Activated CD8-positive, alpha-beta T cell treated with anti-CD3 and anti-CD28 coated beads for 36 hours (primary cell): ENCODE measurements at places on chromosomes 5 and 9.
A peak's percentile ranks its signal among the peaks of the same experiment; 100 is the strongest.

DNA sequence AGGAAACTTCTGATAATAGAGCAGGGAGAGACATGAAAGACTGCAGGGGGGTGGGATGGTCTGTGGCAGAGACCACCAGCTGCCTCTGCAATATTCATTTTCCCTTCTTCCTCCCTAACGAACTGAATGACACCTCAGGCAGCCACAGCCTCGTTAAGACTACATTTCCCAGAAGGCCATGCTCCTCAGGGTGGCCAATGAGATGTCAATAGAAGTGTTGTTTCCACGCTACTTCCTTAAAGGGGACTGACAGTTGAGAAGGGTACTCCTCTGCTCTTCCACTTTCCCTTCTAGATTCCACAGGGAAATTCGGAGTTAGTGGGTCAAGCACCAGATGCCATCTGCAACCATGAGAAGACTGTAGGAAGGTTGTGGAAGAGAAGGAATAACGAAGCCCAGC is 52.0 kb upstream of the DAPK1 start:
- peak; percentile 31 for DNase-seq
- no peak overlapping the region for H3K27ac ChIP-seq
- H3K27me3 ChIP-seq: no peaks in the 10 kb centered on the region
- H3K4me3 ChIP-seq: no peak overlapping the region

GRCh38 chr5:107067395-107067794 is 603.3 kb downstream of the EFNA5 start:
- H3K27me3 ChIP-seq: no peaks in the 10 kb centered on the region
- no peaks in the 10 kb centered on the region for H3K4me1 ChIP-seq

DNA sequence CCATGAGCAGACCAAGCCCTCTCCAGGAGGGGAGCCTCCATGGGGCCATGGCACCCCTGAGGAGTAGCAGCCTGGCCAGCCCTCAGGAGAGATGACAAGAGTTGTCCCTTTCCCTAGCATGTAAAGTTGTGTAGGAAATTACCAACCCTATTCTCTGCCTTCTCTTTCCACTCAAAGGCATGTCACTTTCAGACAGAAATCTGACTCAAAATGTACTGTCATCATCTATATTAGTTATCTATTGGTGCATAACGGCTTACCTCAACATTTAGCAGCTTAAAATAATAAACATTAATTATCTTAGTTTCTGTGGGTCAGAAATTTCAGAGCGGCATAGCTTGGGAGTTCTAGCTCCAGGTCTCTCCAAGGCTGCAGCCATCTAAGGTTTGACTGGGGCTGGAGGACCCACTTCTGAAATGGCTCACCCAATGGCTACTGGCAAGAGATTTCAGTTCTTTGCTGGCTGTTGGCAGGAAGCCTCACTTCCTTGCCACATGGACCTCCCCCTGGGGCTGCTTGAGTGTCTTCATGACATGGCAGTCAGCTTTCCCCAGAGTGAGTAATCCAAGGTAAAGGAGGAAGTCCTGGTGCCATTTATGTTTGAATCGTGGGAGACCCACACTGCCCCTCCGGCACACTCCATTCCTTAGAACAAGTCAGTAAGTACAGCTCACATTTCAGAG is 632.3 kb downstream of the CCDC171 start:
- H3K4me1 ChIP-seq: peaks cover 15% of the 10 kb centered on the region
- DNase-seq: no peak
- H3K27ac ChIP-seq: no peak overlapping the region
- H3K36me3 ChIP-seq: peaks cover 4% of the 10 kb centered on the region

DNA sequence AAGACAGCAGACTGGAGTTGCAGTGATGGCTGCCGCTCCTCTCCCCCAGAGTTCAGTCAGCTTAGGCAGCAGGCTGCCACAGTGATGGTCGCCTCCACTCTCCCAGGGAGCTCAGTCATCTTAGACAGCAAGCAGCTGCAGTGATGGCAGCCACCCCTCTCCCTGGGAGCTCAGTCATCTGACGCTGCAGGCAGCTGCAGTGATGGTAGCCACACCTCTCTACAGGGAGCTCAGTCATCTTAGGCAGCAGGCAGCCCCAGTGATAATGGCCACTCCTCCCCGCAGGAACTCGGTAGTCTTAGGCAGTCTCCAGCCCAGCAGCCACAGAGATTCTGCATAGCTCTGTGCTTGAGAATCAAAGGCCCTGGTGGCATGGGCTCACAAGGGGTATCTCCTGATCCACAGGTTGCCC is 582.7 kb downstream of the DTWD2 start:
- H3K27me3 ChIP-seq: no peaks in the 10 kb centered on the region
- no peak overlapping the region for H3K4me3 ChIP-seq
- H3K4me1 ChIP-seq: no peaks in the 10 kb centered on the region
- DNase-seq: no peak
- no peaks in the 10 kb centered on the region for H3K36me3 ChIP-seq

DNA sequence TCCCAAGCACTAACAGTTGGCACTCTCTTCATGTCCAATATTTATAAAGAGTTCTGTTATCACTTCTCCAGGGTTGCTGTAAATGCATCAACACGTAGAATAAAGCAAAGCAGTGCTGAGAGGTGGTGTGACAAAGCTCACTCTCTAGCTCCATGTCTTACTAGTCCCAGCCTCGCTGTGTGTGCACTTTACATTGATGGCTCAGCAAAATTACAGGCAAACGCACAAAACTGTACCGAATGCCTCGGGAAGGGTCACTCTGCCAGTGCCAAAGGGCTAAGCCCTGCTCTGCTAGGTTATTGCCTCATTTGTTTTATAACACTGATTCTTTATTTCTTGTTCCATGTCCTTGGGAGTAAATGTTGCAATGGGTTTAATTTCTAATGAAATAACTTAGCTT is 1005.9 kb upstream of the WWC1 start:
- DNase-seq: no peak
- H3K27ac ChIP-seq: no peak overlapping the region
- H3K4me3 ChIP-seq: no peak overlapping the region
- H3K27me3 ChIP-seq: no peaks in the 10 kb centered on the region

DNA sequence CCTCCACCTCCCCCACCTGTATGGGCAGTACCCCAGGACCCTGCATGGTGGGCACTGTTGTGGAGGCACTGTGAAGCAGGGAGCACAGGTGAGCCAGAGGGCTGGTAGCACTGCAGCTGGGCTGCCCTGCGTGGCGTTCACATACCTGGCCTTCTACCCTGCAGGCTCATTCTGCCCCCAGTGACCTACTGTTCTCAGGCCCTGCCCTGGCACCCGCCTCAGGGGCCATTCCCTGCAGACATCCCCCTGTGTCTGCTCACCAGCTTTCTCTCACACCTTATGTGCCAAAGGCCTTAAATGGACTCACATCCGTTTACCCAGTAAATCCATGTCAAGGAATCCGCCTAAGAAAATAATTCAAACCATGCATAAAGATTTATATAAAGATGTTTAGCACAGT is 196.5 kb downstream of the CRB2 start:
- H3K4me3 ChIP-seq: no peak overlapping the region
- H3K36me3 ChIP-seq: peaks cover 19% of the 10 kb centered on the region
- H3K27me3 ChIP-seq: no peaks in the 10 kb centered on the region
- DNase-seq: no peak
- no peak overlapping the region for H3K27ac ChIP-seq

DNA sequence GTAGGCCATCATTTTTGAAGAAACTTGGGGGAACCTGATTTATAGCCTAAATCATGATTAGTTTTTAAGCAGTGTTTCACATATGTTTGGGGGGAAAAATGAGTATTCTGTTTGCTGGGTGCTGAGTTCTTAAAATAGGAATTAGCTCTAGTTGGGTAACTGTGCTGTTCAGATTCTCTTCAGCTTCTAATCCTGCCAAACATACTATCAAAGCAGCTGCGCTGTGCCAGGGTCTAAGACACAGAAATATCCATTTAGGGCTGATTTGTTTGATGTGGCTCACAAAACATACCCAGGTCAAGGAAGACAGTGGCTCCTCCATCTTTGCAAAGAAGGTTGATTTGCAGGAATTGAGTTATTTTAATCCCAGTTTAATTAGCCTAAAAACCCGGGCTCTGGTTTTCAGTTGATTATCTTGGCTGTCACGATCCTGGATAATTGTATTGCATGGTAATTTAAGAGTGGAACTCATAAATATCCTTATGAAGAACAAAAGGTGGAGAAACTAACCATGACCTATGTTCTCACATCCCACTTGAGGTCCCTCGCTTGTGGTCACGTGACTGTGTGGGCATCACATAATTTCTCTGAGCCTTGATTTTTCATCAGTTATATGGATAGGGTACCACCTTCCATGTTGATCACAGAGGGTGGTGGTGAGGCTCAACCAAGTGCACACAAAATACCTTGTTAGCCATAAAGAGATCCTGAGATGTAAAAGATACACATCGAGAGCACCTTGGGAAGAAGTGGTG is 18.7 kb downstream of the CYFIP2 start:
- peak overlapping the region; percentile 34 for H3K27ac ChIP-seq
- peaks cover 71% of the 10 kb centered on the region for H3K36me3 ChIP-seq
- no peak for DNase-seq
- H3K4me1 ChIP-seq: peaks cover 87% of the 10 kb centered on the region
- no peaks in the 10 kb centered on the region for H3K27me3 ChIP-seq
- no peak overlapping the region for H3K4me3 ChIP-seq

- H3K4me3 ChIP-seq: no peak overlapping the region
- H3K27me3 ChIP-seq: no peaks in the 10 kb centered on the region
- H3K4me1 ChIP-seq: peaks cover 18% of the 10 kb centered on the region
- H3K36me3 ChIP-seq: no peaks in the 10 kb centered on the region
- no peak overlapping the region for H3K27ac ChIP-seq
Measured at GRCh38 chr9:38276771-38277439, 115.6 kb upstream of the ALDH1B1 start.

DNA sequence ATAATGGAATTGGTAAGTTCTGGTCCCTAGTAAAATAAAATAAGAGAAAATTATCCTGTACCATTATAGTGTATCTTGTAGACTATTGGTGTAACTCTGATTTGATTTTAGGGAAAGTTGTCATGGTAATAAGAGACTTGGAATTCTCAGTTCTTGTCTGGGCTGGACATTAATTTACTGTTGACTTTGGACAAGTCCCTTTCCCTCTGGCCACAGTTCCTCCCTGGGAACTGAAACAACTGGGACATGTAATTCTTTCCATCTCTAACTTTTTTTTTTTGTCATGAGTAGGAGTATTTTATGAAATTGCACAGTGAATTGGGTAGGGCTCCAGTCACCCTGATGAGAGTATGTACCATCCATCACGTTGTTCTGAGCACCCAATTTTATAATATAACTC is 15.0 kb downstream of the GLRA1 start:
- no peaks in the 10 kb centered on the region for H3K36me3 ChIP-seq
- H3K4me1 ChIP-seq: no peaks in the 10 kb centered on the region
- no peak for DNase-seq
- no peaks in the 10 kb centered on the region for H3K27me3 ChIP-seq
- no peak overlapping the region for H3K4me3 ChIP-seq
- no peak overlapping the region for H3K27ac ChIP-seq

- no peaks in the 10 kb centered on the region for H3K36me3 ChIP-seq
- H3K4me1 ChIP-seq: no peaks in the 10 kb centered on the region
- no peak overlapping the region for H3K4me3 ChIP-seq
Measured at GRCh38 chr9:3035579-3036332, 191.9 kb upstream of the PUM3 start.

DNA sequence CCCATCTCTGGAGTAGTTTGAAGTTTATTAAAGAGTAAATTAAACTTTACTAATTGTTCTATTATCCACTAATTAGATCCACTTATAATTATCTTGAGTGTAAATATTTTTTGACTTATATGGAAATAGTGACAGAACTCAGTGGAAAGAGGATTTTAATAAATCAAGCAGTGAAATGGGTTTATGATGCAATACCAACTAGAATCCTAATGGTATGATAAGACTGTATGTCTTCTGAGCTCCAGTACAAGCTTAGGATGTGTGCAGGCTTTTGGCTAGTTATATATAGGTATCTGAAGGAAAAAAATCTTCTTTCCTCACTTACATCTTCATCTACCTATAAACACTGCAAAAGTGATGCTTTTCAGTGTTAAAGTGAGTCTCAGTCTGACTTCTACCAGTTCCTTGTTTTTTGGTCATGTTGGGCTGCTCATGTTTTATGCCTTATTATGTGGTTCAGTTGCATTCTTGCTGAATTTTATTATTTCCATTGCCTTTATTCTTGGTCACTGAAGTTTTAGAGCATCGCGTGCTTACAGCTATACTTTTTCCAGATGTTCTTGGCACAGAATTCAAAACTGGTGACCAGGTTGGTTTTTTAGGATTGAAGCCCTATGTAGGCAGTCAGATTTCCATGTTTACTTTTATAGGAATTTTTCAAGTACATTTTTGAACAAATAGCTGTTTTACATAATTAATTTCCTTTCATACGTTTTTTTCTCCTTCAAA is 30.5 kb downstream of the XRCC4 start:
- no peak overlapping the region for H3K4me3 ChIP-seq
- H3K4me1 ChIP-seq: no peaks in the 10 kb centered on the region
- no peaks in the 10 kb centered on the region for H3K27me3 ChIP-seq
- no peak overlapping the region for H3K27ac ChIP-seq
- no peak for DNase-seq

GRCh38 chr9:120876842-120877240 is at the start of gene PHF19:
Gene PHF19, minus strand, starts transcription at chr9:120877188. Its CDS starts 2,447 bp downstream, at chr9:120874741.
- H3K4me3 ChIP-seq: peak within 1 kb of the TSS; percentile 91
- H3K4me1 ChIP-seq: peaks cover 77% of the 10 kb centered on the region

DNA sequence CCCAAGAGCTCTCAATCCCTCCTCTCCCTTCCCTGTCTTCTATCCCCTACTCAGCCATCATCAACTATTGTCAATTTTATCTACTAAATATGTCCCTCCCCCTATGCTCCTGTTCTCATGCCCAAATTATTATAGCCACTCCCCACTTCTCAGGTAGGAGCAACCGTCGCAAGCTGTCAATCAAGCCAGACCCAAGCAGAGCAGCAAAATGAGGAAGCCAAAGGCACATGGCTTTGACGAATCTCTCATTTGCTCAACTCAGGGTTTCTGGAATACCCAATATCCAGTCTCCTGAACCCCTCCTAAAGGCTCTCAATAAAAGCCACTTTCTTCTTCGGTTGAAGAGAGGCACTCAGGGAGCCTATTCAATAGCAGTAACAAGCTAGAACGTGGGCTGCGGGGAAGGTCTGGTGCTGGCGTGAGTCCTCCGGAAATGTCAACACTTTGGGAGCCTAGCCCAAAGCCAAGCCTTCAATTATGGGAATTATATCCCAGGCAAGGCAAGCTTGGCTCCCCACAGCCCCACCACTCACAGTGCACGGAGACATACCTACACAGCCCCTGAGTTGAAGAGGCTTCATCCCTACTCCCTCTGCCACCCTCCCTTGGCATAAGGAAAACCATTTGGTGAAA is 47.7 kb downstream of the SIL1 start:
- H3K36me3 ChIP-seq: no peaks in the 10 kb centered on the region
- H3K4me1 ChIP-seq: peaks cover 26% of the 10 kb centered on the region
- H3K4me3 ChIP-seq: no peak overlapping the region
- H3K27me3 ChIP-seq: no peaks in the 10 kb centered on the region
- H3K27ac ChIP-seq: no peak overlapping the region

- DNase-seq: no peak
- no peaks in the 10 kb centered on the region for H3K27me3 ChIP-seq
- peaks cover 26% of the 10 kb centered on the region for H3K4me1 ChIP-seq
- H3K27ac ChIP-seq: no peak overlapping the region
- peaks cover 8% of the 10 kb centered on the region for H3K36me3 ChIP-seq
Measured at GRCh38 chr5:143106174-143106573, 297.3 kb downstream of the NR3C1 start.
